ENCODE measurements at places on chromosomes 7 and 10. TPM values are rescaled to one million over a fixed set of nuclear protein-coding genes. Genes with fewer than 3 reads are reported as not detected.

Gene MRPS16
- 164 TPM for total RNA-seq

Gene TLX1
- total RNA-seq: not detected

Gene ZNF467
- total RNA-seq: 7.5 TPM

Gene AGMO
- total RNA-seq: 0.26 TPM

Gene EN2
- not detected for total RNA-seq

- H3K27ac ChIP-seq: peak overlapping the region; percentile 95
- H3K27me3 ChIP-seq: peaks cover 5% of the 10 kb centered on the region
- peaks cover 8% of the 10 kb centered on the region for H3K36me3 ChIP-seq
- peak; percentile 39 for DNase-seq
- H3K4me1 ChIP-seq: peaks cover 7% of the 10 kb centered on the region
Measured at GRCh38 chr10:62817121-62817765, 1.1 kb upstream of the EGR2 start.

Gene SGMS1
- 13.2 TPM for total RNA-seq

- H3K4me1 ChIP-seq: no peaks in the 10 kb centered on the region
- DNase-seq: no peak
- H3K4me3 ChIP-seq: no peak overlapping the region
Measured at GRCh38 chr10:2431961-2432360, 635.4 kb upstream of the PFKP start.

GRCh38 chr10:109778993-109779392 is 144.3 kb downstream of the XPNPEP1 start:
- no peak overlapping the region for H3K27ac ChIP-seq
- no peak for DNase-seq
- no peaks in the 10 kb centered on the region for H3K36me3 ChIP-seq
- peaks cover 3% of the 10 kb centered on the region for H3K4me1 ChIP-seq
- no peaks in the 10 kb centered on the region for H3K27me3 ChIP-seq

DNA sequence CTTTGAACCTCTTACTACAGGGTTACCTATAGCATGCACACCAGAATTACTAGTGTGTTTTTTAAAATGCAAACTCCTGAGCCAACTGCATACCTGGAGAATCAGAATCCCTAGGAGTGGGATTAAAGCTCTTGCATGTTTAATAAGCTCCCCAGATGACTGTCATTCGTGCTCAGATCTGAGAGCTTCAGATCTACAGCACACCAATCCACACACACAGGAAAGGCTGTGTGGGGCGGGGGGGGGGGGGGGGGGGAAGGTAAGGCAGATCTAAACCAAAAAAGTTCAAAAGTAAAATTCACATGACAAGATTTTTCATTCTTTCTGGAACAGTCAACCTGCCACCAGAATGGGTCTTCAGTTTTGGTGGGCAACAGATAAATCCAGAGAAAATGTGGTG is 5.5 kb downstream of the FAM3C start:
- H3K27me3 ChIP-seq: no peaks in the 10 kb centered on the region
- H3K4me1 ChIP-seq: peaks cover 25% of the 10 kb centered on the region
- H3K4me3 ChIP-seq: no peak overlapping the region
- no peak for DNase-seq

GRCh38 chr10:47361293-47361692 is 13.1 kb downstream of the RBP3 start:
- no peaks in the 10 kb centered on the region for H3K36me3 ChIP-seq

GRCh38 chr7:112199035-112199655 is 7.1 kb downstream of the DOCK4 start:
- no peaks in the 10 kb centered on the region for H3K36me3 ChIP-seq
- no peak overlapping the region for H3K4me3 ChIP-seq
- H3K4me1 ChIP-seq: peaks cover 28% of the 10 kb centered on the region
- H3K27ac ChIP-seq: no peak overlapping the region
- no peaks in the 10 kb centered on the region for H3K27me3 ChIP-seq
